ENCODE measurements at places on chromosomes 5 and 9.
A peak's percentile ranks its signal among the peaks of the same experiment; 100 is the strongest.

DNA sequence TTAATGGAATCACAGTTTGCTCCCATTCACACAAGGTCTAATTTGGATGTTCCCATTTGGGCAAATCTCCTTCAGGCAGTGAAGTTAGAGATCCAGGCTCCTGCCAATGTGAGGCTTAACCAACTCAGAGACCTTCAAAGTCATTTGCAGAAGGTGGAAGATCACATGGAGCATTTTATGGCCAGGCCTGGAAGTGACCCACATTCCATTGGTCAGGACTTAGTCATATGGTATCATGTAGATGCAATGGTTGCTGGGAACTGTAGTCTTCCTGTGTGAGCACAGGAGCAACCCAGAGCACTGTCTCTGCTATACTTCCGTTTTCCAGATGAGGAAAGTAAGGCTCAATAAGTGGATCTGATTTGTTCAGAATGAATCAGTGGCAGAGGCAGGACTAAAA lies 292.7 kb upstream of the SMARCA2 start:
- DNase-seq = no peak

GRCh38 chr9:8115570-8115969 lies 316.0 kb upstream of the DMAC1 start:
- no peak for DNase-seq

- no peak for DNase-seq
These were observed 70.8 kb upstream of the CDKN2B start for GRCh38 chr9:22079873-22080341.

- DNase-seq = no peak
These were observed 19.3 kb downstream of the DMRT3 start for GRCh38 chr9:995781-996180.

GRCh38 chr5:78549043-78549442 lies 99.5 kb downstream of the LHFPL2 start:
- no peak for DNase-seq

GRCh38 chr5:142547445-142548380 lies 138.2 kb downstream of the FGF1 start:
- DNase-seq = no peak

GRCh38 chr5:82655078-82655477 lies 376.9 kb upstream of the RPS23 start:
- DNase-seq = no peak

GRCh38 chr9:81664638-81665222 lies 24.6 kb downstream of the TLE1 start:
- DNase-seq = no peak

GRCh38 chr5:166562246-166562645 lies 1729.2 kb upstream of the WWC1 start:
- DNase-seq = no peak

DNA sequence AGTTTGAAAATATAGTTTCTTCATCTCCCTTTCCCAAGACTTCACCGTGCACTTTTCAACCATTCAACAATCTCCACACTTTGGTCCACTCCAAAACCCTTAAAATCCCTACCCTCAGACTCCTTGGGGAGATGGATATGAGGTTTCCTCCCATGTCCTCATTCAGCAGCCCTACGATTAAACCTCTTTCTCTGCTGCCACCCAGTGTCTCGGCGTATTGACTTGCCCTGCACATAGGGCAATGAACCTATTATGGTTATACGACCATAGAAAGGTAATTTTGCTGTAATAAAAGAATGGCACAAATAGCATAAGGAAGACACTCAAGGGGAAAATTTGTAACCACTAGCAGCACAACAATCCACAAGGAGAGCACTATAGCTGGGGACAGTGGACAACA lies 803.5 kb downstream of the TLE1 start:
- DNase-seq = peak; percentile 19

DNA sequence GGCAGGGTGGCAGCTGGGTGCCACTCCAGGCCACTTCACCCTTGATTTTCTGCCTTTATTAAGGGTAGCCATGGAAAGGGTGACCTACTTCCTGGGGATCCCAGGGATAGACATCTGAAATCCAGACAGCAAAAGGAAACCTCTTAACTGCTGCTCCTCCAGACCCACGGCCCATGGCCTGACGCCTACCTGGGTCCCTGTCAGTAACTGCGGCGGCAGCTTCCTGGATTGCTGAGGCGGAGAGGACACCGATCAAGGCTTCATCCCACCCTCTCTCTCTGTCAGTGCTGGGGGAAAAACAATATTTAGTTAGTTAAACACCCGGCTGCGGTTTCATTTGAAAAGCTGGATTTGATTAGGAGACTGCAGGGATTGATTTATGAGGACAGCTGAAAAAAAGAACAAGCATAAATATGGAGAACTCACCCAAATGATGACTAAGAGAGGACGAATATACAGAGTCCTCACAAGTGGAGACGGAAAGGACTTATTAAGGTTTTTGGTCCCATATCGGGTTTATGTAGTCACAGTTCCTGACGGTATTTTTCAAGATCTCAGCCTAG lies 158.7 kb upstream of the KLF4 start:
- no peak for DNase-seq

- no peak for DNase-seq
These were observed 69.3 kb upstream of the EGFLAM start for GRCh38 chr5:38189081-38189504.

DNA sequence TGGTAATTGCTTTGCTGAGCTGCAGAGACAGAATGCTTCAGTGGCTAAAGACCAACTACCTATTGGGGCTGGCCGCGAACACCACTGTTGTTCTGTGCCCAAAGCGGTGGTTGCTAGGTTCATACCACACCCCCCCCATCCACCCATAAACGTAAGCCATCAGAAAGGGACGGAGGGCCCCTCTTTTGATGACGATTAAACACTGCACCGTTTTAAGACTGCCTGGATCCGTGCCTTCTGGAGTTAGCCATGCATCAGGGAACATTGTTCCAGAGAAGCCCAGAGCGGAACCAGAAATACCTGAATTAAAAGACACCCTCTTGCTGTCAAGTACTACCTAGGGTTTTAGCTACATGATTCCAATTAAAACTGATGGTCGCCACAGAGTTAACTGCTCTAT lies 369.1 kb upstream of the DAP start:
- no peak for DNase-seq

- no peak for DNase-seq
These were observed 64.1 kb upstream of the RAD23B start for GRCh38 chr9:107218829-107219485.

- DNase-seq = no peak
These were observed 130.0 kb downstream of the CACNA1B start for GRCh38 chr9:138007566-138007917.

DNA sequence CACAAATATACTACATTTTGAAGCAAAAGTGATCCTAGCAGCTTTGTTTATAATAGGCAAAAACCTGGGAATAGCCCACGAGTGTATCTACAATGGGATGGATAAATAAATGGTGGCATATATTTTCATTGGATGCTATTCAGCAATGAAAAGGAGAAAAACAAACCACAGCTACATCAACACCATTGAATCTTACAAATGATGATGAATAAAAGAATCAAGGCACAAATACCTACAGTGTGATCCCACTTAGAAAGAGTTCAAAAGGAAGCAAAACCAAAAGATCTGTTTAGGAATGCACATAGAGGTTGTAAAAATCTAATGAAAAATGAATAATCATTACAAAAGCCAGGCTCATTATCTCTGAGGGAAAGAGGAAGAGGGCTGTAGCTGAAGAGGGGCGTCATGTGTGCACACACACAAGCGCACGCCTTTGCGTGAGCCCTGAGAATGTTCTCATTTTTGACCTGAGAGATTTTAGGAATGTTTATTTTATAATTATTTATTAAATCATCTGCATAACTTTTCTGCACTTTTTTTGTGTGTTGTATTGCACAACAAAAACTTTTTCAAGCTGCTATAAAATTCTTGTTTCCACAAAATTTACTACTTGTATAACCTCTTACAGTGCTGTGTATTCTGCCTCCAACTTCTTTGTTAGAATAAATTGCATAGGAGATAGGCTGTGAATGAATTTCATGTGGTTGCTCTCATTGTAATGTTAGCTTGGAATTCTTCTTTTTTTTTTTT lies 5.9 kb upstream of the RHOBTB3 start:
- no peak for DNase-seq

- no peak for DNase-seq
These were observed 723.8 kb upstream of the CDH6 start for GRCh38 chr5:30469691-30470090.

- DNase-seq = peak; percentile 4
These were observed 185.9 kb downstream of the MSX2 start for GRCh38 chr5:174910245-174910737.

- DNase-seq = no peak
These were observed 187.4 kb downstream of the AGTPBP1 start for GRCh38 chr9:85554349-85554748.

DNA sequence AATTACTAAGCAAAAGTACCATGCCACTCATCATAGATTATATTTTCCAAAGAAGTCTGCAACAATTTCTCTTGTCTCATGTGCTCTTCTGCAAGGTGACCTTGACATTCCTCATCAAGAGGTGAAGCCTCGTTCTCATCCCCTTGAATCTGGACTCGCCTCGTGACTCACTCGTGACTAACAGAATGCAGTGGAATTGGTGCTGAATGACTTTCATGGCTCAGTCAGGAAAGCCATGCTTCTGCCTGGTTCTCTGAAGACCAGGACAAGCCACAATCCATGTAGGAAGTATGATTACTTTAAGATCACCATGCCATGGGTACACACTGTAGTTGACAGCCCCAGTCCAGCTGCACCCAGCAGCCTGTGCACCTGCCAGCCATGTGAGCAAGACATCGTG lies 335.8 kb downstream of the GADD45G start:
- DNase-seq = no peak

GRCh38 chr5:151148583-151148982 lies 9.0 kb downstream of the ANXA6 start:
- no peak for DNase-seq

DNA sequence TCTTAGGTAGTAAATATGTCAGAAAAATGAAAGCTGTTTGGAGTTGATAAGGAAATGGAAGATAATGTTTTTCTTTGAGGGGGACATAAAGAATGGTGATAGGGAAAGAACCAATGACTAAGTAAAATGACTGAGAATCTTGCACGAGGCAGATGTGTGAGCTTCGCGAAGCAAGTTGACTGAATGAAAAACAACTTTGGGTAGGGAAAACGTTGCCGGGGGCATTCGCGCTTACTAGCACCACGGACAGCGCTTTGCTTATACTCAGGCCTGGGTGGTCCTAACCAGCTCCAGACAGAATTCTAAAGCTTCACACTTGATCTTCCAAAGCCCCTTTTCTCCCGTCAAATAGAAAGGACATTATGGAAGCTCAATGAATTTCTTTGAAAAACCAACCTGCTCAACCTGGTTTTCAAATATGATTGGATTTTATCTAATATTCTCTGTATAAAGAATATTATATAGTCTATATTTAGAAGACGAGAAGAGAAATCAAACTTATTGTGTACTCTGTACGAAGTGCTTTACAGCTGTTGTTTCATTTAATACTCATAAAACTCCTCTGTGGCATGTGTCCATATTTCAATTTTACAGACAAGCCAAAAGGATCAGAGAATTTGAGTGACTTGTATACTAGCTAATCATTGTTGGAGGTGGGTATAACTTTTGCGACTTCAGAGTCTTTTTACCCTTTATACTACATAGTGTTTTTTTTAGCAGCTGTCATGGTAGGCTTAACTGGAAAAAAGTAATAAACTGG lies 1.9 kb upstream of the CDKN2B start:
- DNase-seq = no peak

DNA sequence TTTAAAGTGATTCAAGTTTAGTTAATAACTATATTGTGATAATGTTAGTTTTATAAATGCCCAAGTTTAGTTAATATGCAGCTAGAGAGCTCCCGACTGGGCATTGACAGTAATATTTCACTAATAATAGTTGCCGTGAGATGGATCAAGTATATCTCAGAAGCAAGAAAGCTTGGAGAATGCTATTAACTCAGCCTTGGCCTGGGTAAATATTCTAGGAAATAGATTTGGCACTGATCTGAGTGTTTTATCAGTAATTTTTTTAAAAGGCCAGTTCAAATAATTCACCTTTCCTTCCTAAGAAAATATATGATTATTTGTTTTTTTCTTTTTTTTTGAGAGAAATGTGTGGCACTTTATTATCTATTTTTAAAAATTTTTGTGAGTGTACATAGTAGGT lies 305.3 kb downstream of the CSNK1G3 start:
- no peak for DNase-seq

GRCh38 chr9:133785753-133786370 lies 47.7 kb upstream of the SARDH start:
- DNase-seq = no peak
